Upper lobe of right lung (tissue), 1 donor: ENCODE measurements at places on chromosomes 5 and 9.

GRCh38 chr5:132637241-132637640, 20.7 kb upstream of the IL13 start:
- DNase-seq, result no peak

DNA sequence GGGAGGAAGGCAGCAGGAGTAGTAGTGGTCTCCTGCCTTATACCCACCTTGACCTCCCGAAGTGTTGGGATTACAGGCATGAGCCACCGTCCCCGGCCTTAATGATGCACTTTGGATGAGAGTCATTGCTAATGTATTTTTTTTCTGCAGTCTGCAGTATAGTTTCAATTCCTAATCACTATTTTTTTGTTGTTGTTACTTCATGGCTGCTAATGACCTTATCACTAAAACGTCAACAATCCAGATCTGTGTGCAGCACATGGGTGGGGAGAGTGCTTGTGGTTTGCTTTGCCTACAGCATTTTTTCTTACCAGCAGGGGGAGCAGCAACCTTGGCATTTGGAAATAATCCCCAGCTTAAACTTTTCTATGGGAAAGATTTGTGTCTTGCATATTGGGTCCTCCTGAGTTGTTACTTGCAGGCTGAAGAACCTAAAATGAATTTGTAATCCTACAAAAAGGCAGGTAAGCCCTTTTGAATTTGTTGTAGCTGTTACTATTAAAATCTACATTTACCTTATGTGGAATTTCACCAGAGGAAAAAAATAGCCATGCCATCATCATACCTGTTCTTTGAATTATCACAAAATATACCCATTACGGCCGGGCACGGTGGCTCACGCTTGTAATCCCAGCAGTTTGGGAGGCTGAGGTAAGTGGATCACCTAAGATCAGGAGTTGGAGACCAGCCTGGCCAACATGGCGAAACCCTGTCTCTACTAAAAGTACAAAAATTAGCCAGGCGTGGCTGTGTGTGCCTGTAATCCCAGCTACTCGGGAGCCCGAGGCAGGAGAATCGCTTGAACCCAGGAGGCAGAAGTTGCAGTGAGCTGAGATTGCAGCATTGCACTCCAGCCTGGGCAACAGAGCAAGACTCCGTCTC, 6.3 kb upstream of the MED7 start:
- DNase-seq, result no peak

- no peak for DNase-seq
Observed at GRCh38 chr9:75551861-75552260, 338.6 kb upstream of the PCSK5 start.

DNA sequence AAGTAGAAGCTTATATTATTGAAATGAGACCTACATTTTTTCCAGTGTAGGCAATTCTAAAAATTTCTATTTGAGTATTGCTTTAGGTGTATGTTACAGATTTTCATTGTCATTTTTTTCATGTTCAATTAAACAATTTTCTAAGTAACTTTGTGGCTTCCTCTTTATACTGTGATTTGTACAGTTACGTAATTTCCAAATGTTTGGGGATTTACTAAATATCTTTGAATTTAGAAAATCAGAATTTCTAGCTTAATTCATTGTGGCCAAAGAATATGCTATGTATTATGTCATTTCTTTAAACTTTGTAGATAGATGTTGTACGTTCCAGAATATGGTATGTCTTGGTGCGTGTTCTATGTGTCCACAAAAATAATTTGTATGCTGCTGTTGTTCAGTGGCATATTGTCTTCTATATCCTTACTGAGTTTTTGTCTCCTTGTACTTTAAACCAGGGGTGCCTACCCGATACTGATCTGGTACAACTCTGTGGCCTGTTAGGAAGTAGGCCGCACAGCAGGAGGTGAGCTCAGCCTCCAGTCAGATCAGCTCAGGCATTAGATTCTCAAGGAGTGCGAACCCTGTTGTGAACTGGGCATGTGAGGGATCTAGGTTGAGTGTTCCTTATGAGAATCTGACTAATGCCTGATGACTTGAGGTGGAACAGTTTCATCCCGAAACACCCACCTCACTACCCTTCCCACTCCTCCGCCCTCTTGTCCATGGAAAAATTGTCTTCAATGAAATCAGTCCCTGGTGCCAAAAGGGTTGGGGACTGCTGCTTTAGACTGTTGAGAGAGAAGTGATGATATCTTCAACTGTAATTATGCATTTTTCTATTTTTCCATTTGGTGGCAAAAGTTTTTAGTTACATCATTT, 63.5 kb downstream of the UBE2R2 start:
- no peak for DNase-seq

DNA sequence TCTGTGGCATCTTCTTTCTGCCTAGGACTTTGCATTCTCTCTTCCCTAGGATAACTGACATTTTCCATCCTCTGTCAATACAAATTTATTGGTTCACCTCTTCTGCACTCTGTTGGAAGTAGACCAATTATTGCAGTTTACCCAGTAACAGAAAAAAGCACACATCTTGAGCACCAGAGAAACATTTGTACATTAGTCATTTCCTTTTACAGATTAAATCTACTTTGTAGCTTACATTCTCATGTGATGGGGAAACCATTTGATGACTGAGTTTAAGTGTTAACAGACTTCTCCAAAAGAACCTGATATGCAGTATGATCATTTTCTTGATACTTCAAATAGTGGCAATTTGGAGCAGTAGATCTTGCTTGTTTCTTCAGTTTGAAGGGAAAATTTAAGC, 1098.8 kb downstream of the DTWD2 start:
- DNase-seq, result no peak
